ENCODE measurements at places on chromosomes 3 and 15. TPM values are rescaled to one million over a fixed set of nuclear protein-coding genes. Genes with fewer than 3 reads are reported as not detected.

DNA sequence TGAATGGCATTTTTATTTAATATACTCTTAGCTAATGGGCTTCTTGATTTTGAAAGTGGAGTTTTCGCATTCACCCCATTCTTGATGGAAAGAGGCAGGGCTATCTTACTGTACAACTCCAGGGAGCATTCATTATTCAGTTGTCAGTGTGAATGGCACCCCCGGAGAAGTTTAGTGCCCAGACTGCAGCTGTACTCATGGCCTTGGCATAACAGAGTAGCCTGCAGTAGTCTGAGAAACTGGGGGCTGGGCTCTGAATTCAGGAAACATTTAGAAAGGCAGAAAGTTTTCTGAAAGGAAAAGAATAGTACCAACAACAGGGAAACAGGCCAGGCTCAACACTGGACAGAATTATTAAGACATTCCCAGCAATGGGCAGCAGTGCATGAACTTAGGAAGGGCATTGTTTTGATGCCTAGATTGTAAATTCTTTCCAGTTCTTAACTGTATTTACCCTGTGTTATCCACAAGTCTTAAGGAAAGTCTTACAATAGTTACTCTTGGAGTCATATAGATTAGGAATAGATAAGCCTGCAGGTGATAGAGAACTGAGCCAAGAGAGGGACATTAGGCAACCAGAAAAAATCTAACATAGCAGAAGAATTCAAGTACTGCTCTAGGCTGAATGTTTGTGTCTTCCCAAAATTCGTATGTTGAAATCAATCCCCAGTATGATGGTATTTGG lies 44.4 kb downstream of the TIPARP start:
- DNase-seq: no peak

GRCh38 chr3:56914646-56915045 lies 112.9 kb upstream of the ARHGEF3 start:
- DNase-seq: no peak

DNA sequence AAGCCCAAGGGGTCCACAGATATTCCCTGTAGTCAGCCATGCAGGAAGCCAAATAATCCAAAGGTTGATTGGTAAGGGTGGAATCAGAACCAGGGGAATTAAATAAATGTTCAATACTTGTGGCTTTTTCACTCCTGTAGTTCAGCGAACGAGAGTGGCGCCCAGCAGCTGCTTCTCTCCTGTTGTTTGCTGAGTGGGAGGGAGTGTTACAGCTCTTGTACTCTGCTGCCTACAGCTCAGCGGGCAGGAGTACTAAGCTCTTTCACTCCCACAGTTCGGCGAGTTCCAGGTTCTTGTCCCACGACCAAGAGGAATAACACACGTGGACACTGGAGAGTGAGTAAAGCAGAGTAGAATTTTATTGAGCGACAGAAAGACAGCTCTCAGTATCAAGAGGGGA lies 105.9 kb downstream of the MOBP start:
- no peak for DNase-seq

DNA sequence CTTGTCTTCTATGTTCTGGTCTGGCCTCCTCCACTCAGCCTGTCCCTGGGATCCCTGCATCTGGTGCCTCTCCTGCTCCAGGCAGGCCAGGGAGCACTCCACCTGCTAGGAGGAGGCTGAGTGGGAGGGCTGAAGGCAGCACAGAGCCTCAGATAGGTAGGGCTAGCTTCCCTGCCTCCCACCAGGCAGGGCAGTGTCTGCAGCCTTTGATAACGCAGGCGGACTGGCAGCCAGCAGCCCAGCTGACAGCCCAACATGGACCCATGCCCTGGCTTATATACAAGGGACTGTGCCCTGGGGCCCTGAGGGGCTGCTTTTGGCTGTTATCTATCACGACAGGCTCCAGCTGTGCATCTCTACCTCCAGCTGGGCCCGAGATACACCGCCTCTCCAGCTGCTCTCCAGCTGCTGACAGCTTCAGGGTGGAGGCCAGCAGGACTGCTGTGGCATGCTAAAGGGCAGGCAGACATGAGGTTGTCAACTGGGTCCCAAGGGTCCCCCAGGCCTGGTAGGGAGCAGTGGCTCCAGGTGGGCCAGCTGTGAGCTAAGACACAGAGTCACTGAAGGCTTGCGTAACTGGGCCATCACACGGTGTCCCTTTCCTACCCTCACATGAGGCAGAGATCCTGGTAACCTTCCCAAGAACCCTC lies 5.2 kb upstream of the CLK3 start:
- no peak for DNase-seq

DNA sequence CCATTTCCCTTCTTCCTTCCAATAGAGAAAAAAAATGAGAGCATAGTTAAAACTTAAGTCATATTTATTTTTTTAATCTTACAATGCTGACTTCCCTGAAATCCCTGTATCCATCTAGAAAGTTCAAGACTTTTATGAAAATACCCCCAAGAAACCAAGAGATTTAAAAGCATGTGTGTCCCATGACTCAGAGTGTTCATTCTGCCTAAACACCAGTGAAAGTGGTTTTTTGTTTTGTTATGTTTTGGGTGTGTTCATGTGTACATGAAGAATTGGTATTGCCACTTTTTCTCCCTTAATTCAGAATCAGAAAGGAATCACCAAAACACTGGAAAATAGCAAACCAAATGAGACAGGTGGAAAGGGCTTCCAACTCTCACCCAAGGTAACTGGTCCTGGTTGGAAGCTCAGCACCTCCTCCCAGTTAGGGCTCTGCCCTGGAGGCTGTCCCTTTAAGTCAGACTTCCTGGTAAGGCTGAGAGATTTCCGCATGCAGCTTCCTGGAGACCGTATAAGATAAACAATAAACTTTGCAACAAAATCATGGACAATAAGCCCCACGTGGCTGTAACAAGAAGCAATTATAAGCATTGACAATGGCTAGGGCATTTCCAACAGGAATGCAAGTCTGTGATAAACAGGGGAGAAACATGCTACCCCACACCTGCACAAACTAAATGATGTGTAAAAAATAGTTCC lies 121.9 kb upstream of the ARHGEF3 start:
- DNase-seq: no peak

GRCh38 chr3:150308481-150309256 lies 99.4 kb upstream of the TSC22D2 start:
- no peak for DNase-seq

GRCh38 chr3:54506603-54507002 lies 384.3 kb downstream of the CACNA2D3 start:
- DNase-seq: no peak

Gene GOLGA6D
- total RNA-seq: not detected

Gene SLC28A2
- 0.21 TPM for total RNA-seq

DNA sequence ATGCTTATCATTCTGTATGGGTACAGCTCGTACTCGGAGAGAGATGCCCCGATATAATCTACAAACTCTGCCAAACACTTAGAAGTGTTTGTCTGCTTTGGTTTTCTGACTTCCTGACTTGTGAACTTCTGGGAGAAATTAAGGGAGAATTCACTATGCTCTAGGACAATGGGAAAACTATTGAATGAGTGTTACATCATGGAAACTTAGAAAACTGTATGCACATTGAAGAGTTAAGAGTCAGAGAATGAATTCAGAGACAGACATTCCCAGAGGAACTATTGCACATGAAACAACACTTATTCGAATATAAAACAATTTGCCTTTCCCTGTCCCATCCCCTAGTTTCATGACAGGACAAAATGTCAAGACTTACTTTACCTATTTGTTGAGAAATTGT lies 57.8 kb downstream of the DTWD1 start:
- no peak for DNase-seq

Gene FOXB1
- total RNA-seq: not detected

GRCh38 chr3:119181765-119182164 lies 8.4 kb downstream of the UPK1B start:
- DNase-seq: no peak

DNA sequence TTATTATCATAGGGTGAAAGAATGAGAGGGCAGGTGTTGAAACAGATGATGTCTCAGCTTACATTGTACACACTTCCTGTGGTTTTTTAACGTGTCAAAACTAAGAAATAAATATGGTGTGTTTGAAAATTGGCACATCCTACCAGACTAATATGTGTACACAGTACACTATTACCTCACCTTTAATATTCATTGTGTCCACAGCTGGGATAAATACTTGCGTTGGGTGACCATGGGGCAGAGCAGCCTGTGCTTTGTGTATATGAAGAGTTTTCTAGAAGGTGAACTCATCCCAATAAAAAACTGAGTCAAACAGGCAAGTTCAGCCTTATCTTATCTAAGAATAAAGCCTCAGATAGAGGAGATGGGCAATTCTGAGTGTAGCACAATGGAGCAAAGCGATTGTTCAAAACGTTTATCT lies 17.3 kb downstream of the SUCNR1 start:
- DNase-seq: no peak

- DNase-seq: no peak
Measured at GRCh38 chr3:57852896-57853295, 96.8 kb downstream of the SLMAP start.

GRCh38 chr15:43105077-43105736 lies 631 bp downstream of the UBR1 start:
- no peak for DNase-seq

DNA sequence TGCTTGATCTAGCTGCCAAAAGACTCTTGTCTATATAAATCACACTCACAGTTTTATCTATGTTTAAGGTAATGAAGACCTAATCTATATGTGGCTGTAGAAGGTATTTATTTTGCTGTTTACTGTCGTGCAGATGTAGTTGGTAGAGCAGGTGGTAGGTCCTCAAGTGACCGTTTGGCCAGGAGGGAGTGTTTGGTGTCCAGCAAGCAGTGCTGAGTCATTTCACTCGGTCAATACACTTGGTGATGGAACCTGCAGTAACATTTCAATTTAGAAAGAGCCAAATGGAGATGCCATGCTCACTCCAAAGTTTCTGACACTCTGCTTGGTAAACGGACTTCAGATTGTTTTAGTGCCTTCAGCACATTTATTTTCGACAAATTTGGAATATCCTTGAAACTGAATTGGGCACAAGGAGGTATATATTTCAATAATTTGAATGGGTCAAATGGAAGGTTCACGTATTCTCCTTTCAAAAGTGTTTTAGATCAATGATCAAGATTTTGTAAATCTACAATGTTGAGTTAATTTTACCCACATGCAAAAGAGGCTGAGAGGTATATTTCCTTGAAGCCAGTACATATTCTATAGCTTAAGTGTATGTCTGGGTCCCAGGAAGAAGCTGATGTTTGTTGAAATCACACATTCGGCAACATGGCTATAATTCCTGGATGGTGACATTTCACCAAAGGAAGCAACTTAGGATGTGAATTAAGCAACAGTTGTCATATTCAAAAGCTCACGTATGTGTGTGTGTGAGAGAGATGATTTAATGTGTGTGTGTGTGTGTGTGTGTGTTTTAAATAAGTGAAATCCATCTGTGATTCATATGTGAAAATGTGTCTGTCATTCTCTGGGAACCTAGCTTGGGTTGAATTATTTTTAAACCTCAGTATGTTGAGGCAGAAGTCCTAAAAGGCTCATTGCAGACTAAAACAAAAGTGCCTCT lies 7.7 kb upstream of the CX3CR1 start:
- DNase-seq: no peak

Gene SLC6A20
- total RNA-seq: 4.2 TPM

Gene SCAANT1
- not detected for total RNA-seq

DNA sequence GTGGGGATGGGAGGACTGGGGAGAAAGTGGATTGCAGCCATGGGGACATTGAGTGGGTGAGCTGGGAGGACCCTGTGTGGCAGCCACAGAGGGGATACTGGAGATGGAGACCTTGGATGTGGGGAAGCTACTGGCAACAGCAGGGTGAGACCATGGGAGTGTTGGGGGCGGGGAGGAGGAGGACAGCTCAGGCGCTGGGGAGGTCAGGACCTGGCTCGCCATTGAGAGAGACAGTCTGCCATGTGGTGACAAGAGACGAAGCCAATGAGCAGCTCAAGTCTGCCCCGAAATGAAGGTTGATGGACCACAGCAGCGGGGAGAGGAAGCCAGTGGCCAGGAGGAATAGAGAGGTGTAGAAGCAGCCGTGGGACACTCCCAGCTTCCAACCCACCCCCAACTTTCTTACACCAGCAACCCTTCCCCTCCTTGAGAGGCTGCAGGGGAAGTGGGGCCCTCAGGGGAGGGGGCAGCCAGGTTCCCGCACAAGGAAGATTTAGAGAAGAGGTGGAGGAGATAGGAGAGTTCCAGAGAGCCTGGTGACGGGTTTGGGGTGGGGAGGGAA lies 118.1 kb downstream of the ASB7 start:
- no peak for DNase-seq

GRCh38 chr15:69797615-69798014 lies 300.1 kb downstream of the TLE3 start:
- DNase-seq: no peak

DNA sequence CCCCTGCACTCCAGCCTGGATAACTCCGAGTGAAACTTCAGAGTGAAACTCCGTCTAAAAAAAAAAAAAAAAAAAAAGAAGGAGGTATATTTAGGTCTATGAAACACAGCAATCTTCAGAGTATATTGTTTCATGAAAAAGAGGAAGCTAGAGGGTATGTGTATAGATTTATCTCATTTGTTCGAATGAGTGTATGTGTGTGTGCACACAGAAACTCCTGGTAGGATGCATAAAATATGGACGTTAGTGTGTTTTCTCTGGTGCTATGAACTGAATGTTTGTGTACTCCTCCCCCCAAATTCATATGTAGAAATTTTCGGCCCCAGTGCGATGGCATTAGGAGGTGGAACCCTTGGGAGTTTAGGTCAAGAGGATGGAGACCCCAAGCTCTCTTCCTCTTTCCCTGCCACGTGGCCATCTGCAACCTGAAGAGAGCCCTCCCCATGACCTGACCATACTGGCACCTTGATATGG lies 98.6 kb upstream of the KLF13 start:
- no peak for DNase-seq

- DNase-seq: no peak
Measured at GRCh38 chr3:11201251-11202019, 47.1 kb downstream of the HRH1 start.

DNA sequence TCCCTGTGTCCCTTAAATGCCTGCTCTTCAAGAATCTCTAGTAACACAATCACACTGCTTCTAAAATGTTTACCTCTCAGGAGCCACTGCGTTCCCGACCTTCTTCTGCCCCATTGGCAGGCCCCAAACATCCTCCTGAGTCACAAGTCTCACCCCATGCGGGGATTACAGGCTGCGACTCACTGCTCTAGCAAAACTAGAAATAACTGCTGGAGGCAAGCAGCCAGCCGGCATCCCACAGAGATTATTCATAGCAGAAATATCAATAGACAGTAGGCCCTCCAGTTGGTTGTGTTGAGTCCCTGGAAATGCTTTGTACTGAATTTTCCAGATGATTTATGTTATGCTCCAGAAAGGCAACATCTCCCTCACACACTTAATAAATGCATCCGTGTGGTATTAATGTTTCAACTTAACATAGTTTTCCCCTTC lies 64.8 kb downstream of the RFTN1 start:
- no peak for DNase-seq

DNA sequence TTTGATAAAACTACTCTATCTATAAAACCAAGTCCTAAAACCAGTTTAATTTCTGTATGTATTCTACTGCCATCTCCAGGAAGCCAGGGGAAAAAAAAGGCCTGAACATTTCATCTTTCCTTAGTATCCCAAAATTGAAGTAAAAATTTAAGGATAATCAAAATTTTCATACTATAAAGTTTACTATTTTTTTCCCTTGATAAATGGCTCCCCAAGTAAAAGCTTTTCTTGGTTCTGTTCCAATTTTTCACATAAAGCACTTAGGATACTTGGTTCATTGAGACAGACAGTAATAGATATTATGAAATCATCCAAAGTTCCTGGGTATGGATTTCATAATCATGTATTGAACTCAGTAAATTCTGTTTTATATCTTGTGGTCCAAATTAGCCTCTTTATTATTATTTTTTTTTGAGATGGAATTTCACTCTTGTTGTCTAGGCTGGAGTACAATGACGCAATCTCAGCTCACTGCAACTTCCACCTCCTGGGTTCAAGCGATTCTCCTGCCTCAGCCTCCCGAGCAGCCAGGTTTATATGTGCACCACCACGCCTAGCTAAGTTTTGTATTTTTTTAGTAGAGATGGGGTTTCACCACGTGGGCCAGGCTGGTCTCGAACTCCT lies 34.5 kb downstream of the ICE2 start:
- DNase-seq: no peak

Measured in lower lobe of right lung (tissue), 2 donors.